ENCODE measurements at places on chromosomes 2 and 18. TPM values are rescaled to one million over a fixed set of nuclear protein-coding genes. Genes with fewer than 3 reads are reported as not detected.

DNA sequence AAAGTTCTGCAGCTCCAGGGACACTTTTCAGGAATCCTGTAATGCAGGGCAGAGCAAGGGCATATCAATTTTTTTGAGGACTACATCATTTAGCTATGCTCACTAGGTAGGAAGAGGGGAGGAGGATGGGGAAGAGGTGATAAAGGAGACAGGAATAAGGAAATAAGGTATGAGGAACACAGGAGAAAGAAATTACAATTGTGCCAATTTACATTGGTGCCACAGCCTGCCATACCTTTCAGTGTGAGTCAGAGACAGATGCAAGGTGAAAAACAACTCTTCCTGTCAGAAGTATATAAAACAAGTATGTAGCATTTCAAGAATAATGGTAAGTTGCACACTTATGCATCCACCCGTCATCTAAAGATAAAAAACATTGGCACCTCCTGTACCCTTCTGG is 5.4 kb upstream of the MRPS9 start:
- no peak for DNase-seq

- DNase-seq: no peak
These were observed 288.3 kb upstream of the FN1 start for GRCh38 chr2:215724146-215724545.

DNA sequence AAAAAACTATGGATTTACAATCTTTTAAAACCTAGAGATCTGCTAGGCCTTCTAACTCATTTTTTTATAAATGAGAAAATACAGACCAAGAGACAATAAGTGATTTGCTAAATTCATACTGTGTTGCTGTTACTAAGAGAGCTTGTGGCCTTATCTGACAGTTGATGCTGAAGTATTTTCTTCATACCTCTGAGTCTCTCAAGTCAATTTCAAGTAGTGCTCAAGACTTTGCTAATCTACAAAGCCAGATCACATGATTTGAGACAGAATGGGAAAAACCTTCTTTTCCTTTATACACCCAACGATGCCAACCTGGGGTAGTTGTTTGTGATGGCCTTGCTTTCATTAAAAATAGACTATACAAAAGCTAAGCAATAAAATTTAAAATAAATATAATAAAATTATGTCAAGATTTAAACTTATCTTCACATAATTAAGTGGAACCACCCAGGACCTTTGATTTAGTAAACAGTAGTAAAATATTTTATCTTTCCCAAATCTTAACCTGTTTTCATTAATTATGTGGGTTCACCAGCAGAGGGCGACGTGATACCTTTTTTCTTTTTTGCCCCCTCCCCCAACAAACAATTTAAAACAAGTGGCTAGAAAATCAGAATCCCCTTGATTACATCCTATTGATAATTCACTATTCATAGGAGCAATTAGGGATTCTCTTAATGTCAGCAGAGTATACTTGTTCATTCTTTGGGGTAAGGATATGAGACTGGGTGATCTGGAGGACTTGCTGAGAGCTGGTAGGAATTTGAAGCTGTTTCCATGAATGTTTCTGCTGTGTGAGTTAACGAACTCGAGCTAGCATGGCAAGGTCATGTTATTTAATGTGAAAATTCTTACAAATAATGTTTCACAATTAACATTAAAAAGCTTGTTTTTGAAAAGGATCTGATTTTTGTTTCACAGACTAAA is 49.6 kb upstream of the SLC5A7 start:
- peak; percentile 4 for DNase-seq

DNA sequence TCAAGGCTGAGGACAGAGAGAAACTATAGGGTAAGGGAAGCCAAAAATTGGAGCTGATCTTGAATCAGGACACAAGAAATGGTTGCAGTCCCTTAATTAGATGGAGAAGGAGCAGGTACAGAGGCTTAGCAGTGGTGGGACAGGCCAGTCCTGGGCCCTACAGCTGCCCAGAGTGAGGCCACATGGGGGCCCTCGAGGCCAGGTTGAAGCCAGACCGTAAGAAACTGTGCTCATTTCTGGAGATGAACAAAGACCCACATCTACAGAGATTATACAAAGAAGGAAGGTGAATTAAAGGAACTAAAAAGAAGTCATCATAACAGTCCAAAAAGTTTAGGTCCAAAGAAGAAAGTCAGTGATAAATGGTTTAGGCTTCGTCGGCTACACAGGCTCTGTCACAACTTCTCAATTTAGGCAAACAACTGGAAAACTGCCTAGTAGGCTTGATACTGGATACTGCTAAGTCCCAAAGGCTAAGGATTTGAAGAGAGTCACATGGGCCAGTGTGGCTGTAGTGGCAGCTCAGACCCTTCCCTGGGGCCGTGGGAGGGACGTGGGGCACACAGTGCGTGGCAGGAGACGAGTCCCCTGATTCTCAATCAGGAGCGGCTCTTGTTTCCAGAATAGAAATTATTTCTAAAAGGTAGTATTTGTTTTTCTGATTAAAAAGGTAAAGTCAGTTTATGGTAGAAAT is 50.4 kb upstream of the CNGA3 start:
- no peak for DNase-seq

Gene AGAP1
- 5.3 TPM for total RNA-seq

Gene VWC2L
- total RNA-seq: not detected

Gene IL36B
- not detected for total RNA-seq

Gene LBH
- 99.1 TPM for total RNA-seq

Gene CASP10
- 8.5 TPM for total RNA-seq

All from Caki2 (cell line).